ENCODE measurements at places on chromosomes 16 and 17.

- peak overlapping the region; percentile 32 for H3K27ac ChIP-seq
- H3K36me3 ChIP-seq = no peaks in the 10 kb centered on the region
- H3K4me3 ChIP-seq = peak overlapping the region; percentile 58
- no peaks in the 10 kb centered on the region for H3K4me1 ChIP-seq
- H3K27me3 ChIP-seq = no peaks in the 10 kb centered on the region
These were observed 137.2 kb upstream of the RPH3AL start for GRCh38 chr17:489758-490329.

GRCh38 chr16:85628645-85629044 lies 15.5 kb downstream of the GSE1 start:
- no peaks in the 10 kb centered on the region for H3K27me3 ChIP-seq
- no peaks in the 10 kb centered on the region for H3K36me3 ChIP-seq
- DNase-seq = no peak
- no peak overlapping the region for H3K4me3 ChIP-seq
- H3K4me1 ChIP-seq = peaks cover 20% of the 10 kb centered on the region
- no peak overlapping the region for H3K27ac ChIP-seq

GRCh38 chr16:15644267-15644961 lies 1.5 kb upstream of the MARF1 start:
- no peaks in the 10 kb centered on the region for H3K36me3 ChIP-seq
- peaks cover 13% of the 10 kb centered on the region for H3K4me1 ChIP-seq
- no peak overlapping the region for H3K27ac ChIP-seq
- H3K4me3 ChIP-seq = no peak overlapping the region
- DNase-seq = no peak
- H3K27me3 ChIP-seq = no peaks in the 10 kb centered on the region

DNA sequence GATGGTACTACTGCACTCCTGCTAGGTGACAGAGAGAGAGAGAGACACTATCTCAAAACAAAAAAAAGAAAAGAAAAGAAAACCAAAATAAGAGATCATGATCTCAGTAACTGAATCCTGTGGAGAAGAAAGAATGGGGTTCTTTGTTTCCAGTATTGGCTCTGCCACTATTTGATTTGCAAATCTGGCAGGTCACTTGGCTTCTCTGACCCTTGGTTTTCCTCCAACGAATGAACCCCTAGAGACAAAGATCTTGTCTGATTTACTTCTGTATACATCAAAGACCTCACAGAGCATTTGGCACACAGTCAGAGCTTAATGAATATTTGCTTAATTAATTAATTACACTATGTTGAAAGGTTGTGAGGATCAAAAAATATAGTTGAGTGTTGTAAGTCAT lies 47.9 kb upstream of the NLK start:
- no peak overlapping the region for H3K27ac ChIP-seq
- H3K4me3 ChIP-seq = no peak overlapping the region
- H3K36me3 ChIP-seq = no peaks in the 10 kb centered on the region
- DNase-seq = no peak

DNA sequence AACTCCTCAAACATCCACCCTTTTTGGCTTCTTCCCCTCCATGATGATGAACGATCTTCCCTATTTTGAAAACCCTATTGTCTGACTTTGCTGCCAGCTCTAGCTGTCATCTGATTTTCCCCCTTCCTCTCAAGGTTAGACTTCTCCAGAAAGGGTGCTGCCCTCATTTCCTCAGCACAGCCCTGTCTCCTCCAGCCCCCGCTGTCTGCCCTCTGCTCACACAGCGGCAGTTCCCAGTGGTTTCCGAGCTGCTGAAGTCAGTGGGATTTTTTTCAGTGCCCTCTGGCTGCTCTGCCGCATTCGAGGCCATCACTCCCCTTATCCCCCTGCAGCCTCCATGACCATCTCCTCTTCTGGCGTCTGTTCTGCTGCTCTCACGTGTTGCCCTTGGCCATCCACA lies 26.6 kb upstream of the C17orf107 start:
- H3K27ac ChIP-seq = no peak overlapping the region
- H3K4me3 ChIP-seq = no peak overlapping the region
- H3K4me1 ChIP-seq = no peaks in the 10 kb centered on the region

GRCh38 chr17:36823850-36824677 lies 113.2 kb upstream of the LHX1 start:
- H3K4me3 ChIP-seq = no peak overlapping the region
- DNase-seq = no peak
- peak overlapping the region; percentile 26 for H3K27ac ChIP-seq
- no peaks in the 10 kb centered on the region for H3K27me3 ChIP-seq

- H3K36me3 ChIP-seq = no peaks in the 10 kb centered on the region
- no peak overlapping the region for H3K4me3 ChIP-seq
- no peaks in the 10 kb centered on the region for H3K27me3 ChIP-seq
- no peak for DNase-seq
These were observed 50.5 kb upstream of the CCL1 start for GRCh38 chr17:34413443-34414119.

DNA sequence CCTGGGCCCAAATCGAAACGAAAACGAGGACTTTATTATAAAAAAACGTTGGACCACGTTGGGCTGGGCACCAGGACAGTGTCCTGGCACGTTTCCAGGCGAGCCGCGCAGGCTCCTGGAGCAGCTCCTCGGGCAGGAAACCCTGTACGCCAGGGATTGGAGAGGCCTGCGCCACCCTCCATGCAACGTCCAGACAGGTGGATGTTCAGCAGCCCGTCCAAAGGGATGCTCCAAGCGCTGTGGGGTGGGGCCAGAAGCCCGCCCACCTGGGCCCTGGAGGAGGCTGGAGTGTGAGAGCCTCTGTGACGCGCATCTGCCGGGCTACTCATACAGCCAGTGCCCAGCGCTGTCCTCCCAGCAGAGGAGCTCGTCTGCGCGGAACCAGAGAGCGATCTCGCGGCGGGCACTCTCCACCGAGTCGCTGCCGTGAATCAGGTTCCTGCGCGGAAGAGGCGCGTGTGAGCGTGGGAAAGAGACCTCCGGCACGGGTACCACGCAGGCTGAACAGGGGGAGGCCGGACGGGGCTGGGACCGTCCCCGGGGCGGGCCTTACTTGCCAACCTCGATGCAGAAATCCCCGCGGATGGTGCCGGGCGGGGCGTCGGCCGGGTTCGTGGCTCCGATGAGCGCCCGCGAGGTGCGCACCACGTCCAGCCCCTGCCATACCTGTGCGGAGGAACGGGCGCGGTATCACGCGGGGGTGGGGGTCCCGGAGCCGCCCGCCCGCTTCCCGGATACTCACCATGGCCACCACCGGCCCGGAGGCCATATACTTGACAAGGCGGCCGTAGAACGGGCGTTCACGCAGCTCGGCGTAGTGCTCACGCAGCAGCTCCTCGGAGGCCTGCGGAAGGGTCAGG lies 785 bp downstream of the NME3 start:
- H3K36me3 ChIP-seq = peaks cover 6% of the 10 kb centered on the region
- DNase-seq = peak; percentile 69
- no peaks in the 10 kb centered on the region for H3K4me1 ChIP-seq
- H3K27ac ChIP-seq = no peak overlapping the region
- no peaks in the 10 kb centered on the region for H3K27me3 ChIP-seq

- no peaks in the 10 kb centered on the region for H3K36me3 ChIP-seq
- no peaks in the 10 kb centered on the region for H3K27me3 ChIP-seq
- no peak overlapping the region for H3K27ac ChIP-seq
- H3K4me3 ChIP-seq = no peak overlapping the region
- H3K4me1 ChIP-seq = no peaks in the 10 kb centered on the region
These were observed 37.5 kb upstream of the KCNJ16 start for GRCh38 chr17:70037498-70037897.

DNA sequence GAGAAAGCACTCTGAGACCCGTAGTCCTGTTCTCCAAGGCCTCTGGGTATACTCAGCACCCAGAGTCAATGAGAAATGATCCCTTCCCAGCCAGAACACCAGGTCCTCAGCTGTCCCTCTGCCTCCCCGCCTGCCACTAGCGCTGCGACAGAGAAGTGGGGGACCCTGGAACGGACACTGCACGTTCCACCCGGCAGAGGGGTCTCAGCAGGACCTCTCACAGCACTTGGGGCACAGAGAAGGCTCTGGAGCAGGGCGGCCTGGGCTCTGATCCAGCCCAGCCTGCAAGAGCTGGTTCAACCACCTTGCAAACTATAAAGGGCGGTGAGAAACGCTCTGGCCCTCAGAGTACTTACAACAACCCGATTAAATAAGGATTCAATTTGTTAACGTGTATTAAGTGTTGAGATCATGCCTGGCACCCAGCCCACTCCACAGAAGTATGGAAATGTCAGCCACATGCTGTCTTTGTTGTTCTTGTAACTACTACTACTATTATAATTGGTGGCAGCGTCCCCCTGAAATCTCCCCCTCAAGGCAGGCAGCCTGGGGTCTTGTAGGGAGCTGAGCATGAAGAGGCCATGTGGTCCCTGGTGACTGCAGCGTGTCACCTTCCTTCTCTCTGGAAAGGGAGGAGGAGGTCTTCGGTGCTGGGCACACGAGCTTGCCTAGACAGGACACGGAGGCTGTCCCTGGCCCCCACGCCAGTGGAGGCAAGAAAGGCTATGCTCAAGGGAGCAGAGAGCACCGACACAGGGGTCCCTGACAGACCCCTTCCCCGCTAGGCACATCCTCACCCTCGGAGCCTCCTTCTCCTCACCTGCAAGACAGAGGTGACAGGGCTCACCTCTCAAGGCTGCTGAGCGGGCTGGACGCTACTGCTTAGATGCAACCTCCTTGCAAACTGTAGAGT lies 2.4 kb downstream of the OSGIN1 start:
- H3K36me3 ChIP-seq = no peaks in the 10 kb centered on the region
- no peaks in the 10 kb centered on the region for H3K27me3 ChIP-seq
- peak; percentile 69 for DNase-seq
- H3K27ac ChIP-seq = no peak overlapping the region
- H3K4me3 ChIP-seq = no peak overlapping the region
- H3K4me1 ChIP-seq = no peaks in the 10 kb centered on the region

- no peak for DNase-seq
- H3K36me3 ChIP-seq = no peaks in the 10 kb centered on the region
- no peak overlapping the region for H3K27ac ChIP-seq
- H3K4me1 ChIP-seq = no peaks in the 10 kb centered on the region
- H3K27me3 ChIP-seq = no peaks in the 10 kb centered on the region
These were observed 92.0 kb downstream of the CYLD start for GRCh38 chr16:50833929-50834328.

DNA sequence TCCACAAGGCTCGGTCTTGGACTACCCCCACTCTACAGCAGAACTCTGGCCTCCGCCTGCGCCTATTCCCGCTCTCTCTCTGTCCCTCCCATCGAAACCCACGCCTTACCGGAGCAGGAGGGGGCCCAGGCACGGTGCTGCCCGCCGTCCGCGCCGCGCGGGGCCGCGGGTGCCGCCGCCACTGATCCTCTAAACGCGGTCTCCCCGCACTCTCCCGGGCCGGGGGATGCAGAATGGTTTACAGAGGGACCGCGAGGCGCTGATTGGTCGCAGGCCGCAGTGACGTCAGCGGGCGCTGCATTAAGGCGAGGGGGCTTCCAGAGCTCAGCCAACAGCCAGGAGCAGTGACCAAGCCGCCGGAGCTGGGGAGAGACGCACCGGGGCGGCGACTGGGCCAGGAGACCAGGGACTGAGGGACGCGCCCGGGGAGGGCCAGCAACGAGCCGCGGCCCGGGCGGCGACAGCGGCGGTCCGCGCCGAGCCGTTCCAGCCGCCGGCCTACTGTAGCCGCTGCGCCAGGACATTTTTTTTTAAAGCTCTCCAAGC lies 747 bp upstream of the LHX1 start:
- no peak for DNase-seq
- peak overlapping the region; percentile 70 for H3K4me3 ChIP-seq
- peaks cover 13% of the 10 kb centered on the region for H3K4me1 ChIP-seq
- peak overlapping the region; percentile 86 for H3K27ac ChIP-seq
- no peaks in the 10 kb centered on the region for H3K36me3 ChIP-seq
- peaks cover 36% of the 10 kb centered on the region for H3K27me3 ChIP-seq

DNA sequence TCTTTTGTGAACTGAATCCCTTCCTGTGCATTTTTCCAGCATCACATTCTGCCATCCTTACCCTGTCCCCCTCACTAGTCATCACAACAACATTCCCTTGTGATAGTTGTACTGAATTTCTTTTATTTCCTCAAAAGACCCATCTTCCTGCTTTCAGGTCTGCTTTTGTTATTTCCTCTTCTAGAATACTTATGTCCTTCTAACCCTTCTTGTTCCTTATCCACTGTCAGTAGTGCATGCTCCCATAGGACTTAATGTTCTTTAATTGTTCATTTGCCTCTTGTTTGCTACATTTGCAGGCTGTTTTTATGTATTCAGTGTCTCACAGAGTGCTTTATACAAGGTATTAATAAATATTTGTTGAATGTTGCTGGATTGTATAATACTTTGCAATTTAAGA lies 73.0 kb downstream of the BCAS3 start:
- no peaks in the 10 kb centered on the region for H3K27me3 ChIP-seq
- H3K4me3 ChIP-seq = no peak overlapping the region
- no peak for DNase-seq
- H3K27ac ChIP-seq = no peak overlapping the region
- no peaks in the 10 kb centered on the region for H3K36me3 ChIP-seq

DNA sequence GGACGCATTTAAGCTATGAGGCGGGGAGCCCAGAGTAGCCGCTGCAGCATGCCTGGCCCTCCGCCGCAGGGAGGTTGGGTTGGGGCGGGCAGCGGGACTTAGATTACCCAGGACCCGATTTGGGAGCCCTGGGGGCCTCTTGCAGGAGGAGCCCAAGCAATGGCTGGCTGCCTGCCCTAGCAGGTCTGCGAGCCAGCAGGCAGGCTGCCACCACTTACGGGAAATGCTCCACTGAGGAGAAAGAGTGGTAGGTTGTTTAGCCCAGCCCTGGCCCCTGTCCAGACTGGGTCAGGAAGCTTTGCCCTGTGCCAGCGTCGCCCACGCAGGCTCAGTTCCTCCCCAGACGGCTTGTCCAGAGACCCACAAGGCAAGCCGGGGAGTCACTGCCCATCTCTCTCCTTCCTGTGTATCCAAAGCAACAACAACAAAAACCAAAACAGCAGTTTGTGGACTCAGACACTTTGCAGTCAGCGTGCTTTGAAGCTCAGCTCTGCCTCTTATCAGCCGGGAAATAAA lies 10.3 kb upstream of the TVP23A start:
- peaks cover 20% of the 10 kb centered on the region for H3K4me1 ChIP-seq
- no peaks in the 10 kb centered on the region for H3K27me3 ChIP-seq
- peak overlapping the region; percentile 36 for H3K4me3 ChIP-seq
- H3K36me3 ChIP-seq = no peaks in the 10 kb centered on the region

GRCh38 chr17:76384222-76384986 lies at the start of gene SPHK1:
TSS of gene SPHK1 (plus strand) at chr17:76384609. CDS start at chr17:76385645, 1,036 bp downstream.
- no peaks in the 10 kb centered on the region for H3K36me3 ChIP-seq
- H3K4me3 ChIP-seq = peak within 1 kb of the TSS; percentile 60
- H3K4me1 ChIP-seq = no peaks in the 10 kb centered on the region
- peak; percentile 89 for DNase-seq

DNA sequence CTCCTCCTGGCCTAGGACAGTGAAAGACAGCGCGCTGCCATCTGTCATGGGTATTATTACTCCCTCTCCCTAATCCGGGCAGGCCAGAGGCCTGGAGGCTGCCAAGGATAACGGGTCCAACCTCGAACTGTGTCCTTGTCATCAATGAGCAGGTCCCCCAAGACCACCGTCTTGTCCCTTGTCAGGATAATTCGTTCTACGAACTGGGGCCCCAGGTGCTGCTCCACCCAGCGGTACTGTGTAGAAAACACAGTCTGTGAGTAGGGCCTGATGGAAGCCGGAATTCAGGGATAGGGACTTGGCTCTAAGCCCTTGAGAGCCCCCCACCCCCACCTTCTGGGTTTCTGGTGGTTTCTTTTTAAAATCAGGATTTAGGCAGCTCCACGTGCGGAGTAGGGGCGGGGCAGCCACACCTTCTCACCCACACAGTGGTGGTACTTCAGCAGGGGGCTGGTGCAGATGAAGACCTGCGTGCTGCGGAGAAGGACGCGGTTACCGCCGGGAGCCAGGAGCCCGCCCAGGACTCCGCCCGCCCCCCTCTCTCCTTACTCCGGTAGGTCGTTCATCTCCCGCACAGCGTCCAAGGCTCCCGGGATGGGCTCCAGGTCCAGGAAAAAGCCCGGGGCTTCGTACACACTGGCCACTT lies 787 bp downstream of the NT5C start:
- H3K36me3 ChIP-seq = peaks cover 3% of the 10 kb centered on the region
- H3K27ac ChIP-seq = peak overlapping the region; percentile 67
- H3K27me3 ChIP-seq = no peaks in the 10 kb centered on the region
- no peaks in the 10 kb centered on the region for H3K4me1 ChIP-seq
